Neural cell (in vitro differentiated cells): ENCODE measurements at places on chromosomes 6 and 20. TPM values are rescaled to one million over a fixed set of nuclear protein-coding genes. Genes with fewer than 3 reads are reported as not detected.

The TFAP2D gene
- not detected in 2 replicates for polyA plus RNA-seq

The RFX6 gene
- not detected in 2 replicates for polyA plus RNA-seq

The OR2W1 gene
- polyA plus RNA-seq = not detected in 2 replicates

The OPRL1 gene
- 18.3 and 18.4 TPM in 2 replicates for polyA plus RNA-seq

The SCUBE3 gene
- 7.3 and 9.1 TPM in 2 replicates for polyA plus RNA-seq

The NHSL1 gene
- 1.5 and 2.4 TPM in 2 replicates for polyA plus RNA-seq

The TGM2 gene
- polyA plus RNA-seq = not detected in 2 replicates

The GJA10 gene
- polyA plus RNA-seq = not detected in 2 replicates
